ENCODE measurements at places on chromosomes 4 and X.

GRCh38 chrX:110992611-110993010, 103.4 kb upstream of the PAK3 start:
- DNase-seq = peak; percentile 3

- no peak for DNase-seq
Measured at GRCh38 chrX:106912864-106913263, 7.3 kb upstream of the CLDN2 start.

GRCh38 chr4:42716996-42717395, 60.1 kb upstream of the ATP8A1 start:
- DNase-seq = no peak

GRCh38 chr4:147492761-147493160, 11.9 kb downstream of the EDNRA start:
- no peak for DNase-seq

- DNase-seq = no peak
Measured at GRCh38 chr4:149345424-149345823, 470.2 kb downstream of the IQCM start.

GRCh38 chr4:150342945-150343344, 239.0 kb upstream of the MAB21L2 start:
- no peak for DNase-seq

DNA sequence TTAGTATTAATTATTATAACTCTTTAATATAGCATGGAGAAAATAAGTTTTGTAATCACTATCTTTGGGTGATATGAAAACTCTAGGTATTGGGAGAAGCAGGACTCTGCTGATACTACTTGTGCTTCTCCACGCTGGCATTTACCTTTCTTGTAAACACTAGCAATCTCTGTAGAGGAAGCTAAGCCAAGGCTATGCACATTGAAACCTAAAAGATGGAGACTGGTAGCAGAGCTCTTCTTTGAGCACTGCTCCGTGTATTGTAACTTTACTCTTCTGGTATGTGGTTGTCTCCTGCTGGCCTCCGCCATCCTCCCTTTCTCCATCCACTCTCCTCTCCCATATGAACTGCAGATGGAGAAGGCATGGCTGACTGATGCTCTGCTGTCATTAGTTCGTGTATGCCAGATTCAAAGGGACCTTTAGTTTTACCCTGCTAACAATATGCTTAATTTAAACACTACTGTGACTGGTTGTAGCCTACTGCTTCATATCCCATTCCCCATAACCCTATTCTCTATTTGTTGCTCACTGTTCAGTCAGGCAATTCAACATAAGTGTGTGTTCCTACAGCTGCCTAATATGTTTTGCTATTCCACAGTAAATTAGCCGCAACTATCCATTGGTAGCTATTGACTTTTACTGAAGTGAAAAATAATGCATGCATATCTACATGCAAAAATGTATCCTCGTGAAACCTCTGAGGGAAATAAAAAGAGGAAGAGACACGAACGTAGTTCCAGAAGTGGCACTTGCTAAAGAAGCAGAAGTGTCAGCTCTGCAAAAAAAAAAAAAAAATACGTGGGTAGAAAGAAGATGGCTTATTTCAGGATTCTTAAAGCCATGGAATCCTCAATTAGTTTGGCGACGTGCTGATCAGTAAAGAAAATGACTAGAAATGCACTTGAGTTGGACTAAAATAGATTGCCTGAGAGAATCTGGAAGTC, 55.6 kb upstream of the CCSER1 start:
- no peak for DNase-seq

DNA sequence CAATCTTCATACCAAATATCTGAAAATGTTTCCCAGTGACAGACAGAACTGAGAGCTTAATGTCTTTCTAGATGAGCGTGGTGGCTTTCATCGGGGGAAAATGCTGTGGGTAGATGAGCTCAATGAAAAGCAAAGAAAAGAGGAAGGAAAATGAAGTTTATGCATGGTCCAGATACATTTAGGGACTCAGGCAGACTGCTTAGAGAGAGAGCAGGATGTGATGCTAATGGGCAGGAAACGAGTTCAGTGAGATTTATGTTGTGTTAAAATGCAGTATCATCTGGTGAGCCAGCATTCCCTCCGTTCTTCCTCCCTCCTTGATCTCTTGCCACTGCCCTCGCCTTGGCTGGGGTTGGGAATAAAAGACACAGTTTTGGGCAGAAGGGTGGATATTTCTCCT, 229.2 kb downstream of the GBA3 start:
- DNase-seq = no peak

DNA sequence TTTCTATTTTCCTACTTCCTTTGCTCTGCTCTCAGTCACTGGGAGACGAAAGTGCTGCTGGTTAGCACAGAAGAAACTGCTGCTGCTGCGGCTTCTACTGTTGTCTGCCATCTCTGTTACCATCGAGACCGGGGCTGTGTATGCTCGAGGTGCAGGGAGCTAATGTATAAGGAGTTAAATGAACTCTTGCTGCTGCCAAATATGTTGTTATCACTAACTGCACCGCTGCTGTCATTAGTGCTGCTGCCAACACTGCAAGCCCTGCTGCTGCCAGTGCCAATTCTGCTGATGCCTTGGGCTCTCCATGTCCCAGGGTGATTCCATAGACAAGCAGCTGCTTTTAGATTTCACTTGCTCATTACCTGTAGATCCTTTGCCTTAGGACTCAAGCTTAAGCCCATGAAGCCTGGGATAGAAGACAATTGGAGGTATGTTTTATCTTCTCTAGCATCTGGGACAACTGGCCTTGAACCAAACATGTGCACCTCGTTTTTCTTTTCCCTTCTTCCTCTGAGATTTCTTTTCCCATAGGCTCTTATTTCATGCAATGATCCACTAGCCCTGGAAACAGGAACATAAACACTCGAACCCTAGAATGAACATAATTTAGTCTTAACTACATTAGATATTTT, 107.8 kb downstream of the CCSER1 start:
- no peak for DNase-seq

DNA sequence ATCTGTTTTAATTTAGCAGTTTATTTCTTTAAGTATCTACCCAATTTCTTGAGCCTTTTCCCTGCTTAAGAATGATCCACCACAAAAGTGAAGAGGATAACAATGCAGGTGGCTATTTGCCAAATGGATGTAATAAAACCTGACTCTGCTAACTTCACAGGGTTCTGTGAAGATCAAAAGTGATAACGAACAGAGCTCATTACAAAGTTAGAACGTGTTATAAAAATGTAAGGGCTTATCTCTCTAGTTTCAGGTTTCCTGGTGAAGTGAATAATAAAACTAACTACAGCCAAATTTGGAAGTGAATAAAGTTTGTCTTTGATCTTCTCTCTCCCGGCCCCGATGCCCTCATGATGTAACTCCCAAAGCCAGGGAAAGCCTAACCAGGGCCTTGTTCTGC, 497.9 kb downstream of the SMARCA1 start:
- DNase-seq = no peak

GRCh38 chr4:155288999-155289398, 80.6 kb downstream of the NPY2R start:
- no peak for DNase-seq

DNA sequence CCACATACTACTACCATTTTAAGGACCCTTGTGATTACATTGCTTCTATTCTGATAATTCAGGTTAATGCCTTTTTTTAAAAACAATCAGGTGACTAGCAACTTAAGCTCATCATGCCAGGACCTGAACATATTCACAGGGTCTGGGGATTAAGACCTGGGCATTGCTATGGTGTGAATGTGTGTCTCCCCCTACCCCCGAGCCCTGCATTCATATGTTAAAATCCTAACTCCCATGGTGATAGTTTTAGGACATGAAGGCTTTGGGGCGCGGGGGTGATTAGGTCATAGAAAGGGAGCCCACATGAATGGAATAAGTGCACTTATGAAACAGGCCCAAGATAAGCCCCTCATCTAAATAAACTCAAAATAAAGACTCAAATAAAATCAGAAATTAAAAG, 734.4 kb upstream of the PABPC4L start:
- no peak for DNase-seq

- no peak for DNase-seq
Measured at GRCh38 chr4:165992283-165992682, 119.2 kb downstream of the TLL1 start.

DNA sequence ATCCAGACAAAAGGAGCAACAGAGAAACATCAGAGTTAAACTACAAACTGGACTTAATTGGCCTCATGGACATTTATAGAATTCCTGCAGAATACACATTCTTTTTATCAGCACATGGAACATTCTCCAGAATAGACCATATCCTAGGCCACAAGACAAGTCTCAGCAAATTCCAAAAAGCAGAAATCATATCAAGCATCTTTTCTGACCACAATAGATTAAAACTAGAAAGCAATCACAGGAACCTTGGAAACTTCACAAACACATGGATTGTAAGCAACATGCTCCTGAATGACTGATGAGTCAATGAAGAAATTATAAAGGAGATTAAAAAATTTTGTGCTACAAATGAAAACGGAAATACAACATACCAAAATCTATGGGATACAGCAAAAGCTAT, 526.7 kb downstream of the PCDH7 start:
- DNase-seq = no peak

GRCh38 chr4:68732653-68733466, 62.4 kb upstream of the UGT2B15 start:
- no peak for DNase-seq

DNA sequence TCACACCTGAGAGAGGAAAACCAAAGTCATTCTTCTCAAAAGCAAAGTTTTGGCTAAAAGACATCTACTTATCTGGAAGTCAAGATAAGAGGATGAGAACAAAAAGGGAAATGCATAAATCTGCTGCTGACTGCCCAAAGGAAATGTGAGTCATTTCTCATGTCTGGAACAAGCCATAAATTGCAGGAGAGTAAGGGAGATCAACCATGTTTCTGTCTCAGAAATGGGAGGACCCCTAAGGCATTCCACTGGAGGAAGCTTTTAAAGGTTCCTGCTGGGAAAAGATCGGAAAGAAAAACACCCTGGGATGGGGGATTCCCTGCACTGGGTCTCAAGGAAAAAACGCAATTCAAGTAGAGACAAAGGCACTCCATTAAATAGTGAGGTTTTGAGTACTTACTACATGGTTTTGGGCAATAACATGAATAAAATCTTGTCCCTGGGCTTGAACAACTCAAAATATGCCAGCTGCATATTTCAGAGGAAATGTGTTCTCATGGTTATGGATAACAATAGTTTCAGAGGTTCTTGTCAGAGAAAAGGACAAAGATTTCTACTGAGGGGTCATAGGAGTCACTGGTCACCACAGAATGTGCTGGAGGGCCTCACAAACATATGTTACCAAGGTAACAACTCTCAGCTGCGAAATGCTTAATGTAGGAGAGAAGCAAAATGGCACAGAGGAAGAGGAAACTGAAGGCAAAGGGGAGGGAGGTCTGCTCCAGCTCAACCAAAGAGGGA, 19.3 kb downstream of the GPR143 start:
- DNase-seq = no peak

- DNase-seq = no peak
Measured at GRCh38 chrX:106952988-106953387, 32.8 kb downstream of the CLDN2 start.

DNA sequence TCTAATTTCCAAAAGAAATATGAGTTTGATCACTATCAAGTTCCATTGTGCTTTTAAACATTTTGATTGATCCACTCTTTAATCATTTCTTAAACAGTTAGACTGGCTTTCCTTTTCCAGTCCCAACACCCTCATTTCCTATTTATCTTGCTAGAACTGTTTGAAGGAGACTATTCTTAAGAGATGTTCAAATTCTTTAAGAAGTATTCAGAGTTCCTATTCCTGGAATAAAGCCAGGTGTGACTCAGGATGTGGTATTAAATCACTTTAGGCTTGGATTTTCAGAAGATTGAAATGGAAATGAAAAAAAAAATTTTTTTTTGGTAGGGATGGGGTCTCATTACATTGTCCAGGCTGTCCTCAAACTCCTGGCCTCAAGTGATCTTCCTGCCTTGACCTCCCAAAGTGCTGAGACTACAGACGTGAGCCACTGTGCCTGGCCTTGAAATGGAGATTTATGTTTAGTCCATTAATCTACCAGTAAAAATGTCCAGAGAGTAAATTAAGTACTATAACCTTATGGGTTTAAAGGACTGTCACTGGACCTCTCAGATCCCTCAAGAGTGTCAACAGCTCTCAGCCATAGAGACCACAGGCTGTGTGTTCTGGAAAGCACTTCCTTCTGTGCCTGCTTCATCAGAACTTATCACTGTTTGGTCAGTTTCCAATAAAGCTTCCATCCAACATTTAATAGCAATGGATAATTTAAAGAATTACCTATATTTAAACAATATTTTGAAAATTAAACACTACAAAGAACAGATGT, 90.7 kb downstream of the CDS1 start:
- DNase-seq = no peak

GRCh38 chrX:147550217-147550616, 361.5 kb upstream of the FMR1 start:
- no peak for DNase-seq

DNA sequence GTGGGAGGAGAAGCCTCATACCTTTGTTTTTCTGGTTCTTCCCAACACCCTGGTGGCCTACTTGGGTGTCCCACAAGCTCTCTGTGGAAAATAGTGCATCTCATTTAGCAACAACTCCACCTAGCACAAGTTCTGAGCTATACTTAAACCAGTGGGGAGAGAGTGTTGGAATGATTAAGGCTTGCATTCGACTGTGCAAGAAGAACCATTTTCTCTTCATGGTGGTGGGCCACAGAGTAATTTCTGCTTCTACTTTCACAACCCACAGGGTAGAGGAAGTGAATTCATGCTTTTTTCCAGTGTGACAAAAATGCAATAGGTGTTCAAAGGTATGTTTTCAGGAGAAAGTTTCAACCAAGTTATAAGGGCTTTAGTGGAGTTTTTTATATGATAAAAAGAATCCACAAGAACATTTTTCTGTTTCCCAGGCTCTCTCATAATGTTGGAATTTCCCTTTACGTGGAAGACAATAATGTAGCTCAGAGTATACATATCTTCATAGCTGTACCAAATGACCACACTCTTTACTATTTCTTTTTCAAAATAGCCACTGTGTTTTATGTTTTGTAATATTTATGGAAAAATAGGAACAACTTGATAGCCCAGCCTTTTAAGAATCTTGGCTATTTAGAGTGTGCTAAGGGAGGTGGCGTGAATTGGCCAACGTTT, 80.3 kb upstream of the HHIP start:
- DNase-seq = no peak

DNA sequence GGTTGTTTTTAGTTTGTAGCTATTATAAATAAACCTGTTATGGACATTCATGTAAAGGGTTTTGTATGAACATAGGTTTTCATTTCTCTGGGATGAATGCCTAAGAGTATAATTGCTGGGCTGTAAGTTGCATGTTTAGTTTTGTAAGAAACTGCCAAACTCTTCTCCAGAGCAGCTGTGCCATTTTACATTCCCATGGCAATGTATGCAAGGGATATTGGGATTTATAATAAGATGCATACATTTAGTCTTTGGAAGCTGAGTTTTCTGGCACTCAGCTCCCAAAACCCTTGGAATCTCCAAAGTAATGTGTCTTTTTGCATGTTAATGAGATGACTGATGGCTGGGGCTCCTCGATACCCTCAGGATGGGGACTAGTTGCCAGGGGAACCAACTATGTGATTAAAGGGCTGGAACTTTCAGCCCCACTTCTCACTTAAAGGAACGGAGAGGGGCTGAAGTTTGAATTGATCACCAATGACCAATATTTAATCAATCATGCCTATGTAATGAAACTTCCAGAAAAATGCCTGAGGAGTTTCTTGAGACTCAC, 44.0 kb downstream of the SERTM2 start:
- no peak for DNase-seq
